Activated CD4-positive, alpha-beta T cell treated with anti-CD3 and anti-CD28 coated beads, Interleukin-2, amount 50 U/mL, for 24 hours (primary cell): ENCODE measurements at places on chromosomes 1 and 21.

GRCh38 chr1:111089638-111090037 is 50.3 kb downstream of the DRAM2 start:
- no peak for DNase-seq

GRCh38 chr1:30782361-30783255 is 25.0 kb upstream of the LAPTM5 start:
- DNase-seq = peak; percentile 71

- no peak for DNase-seq
Observed at GRCh38 chr1:108597041-108597440, 37.1 kb downstream of the EEIG2 start.

DNA sequence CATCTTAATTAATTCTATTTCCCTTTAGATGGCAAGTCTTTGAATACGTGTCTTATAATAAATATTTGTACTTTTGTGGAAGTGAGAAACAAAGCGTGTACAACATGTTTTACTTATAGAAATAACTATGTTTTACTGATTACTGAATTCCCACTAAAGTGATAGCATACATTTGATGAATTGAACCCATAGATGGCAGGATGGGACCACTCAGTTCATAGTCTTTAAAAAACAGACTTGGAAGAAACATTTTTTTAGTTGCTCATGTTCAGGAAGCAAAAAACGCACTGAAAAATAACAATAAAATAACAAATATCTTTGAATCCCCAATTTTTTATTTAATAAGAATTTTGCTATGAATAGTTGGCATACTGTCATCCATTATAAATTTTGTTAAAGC is 507.1 kb upstream of the ZRANB2 start:
- no peak for DNase-seq

- no peak for DNase-seq
Observed at GRCh38 chr1:46256523-46256922, 9.0 kb downstream of the RAD54L start.

DNA sequence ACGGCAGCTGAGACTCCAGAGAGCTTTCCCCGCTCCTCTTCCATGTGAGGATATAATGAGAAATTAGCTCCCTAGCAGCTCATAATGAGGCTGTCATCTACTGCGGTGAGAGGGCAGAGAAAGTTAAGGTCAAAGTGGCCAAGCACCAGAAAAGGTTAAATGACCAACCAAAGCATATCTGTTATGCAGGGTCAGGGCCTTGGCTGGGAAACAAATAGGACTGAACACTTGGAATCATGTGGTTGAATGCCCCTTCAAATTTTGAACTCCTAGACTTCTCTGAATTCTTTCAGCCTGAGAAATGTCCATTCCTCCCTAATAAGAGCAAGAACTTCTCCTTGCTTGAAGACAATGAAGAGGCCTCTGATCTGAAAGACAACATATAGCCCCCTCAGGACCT is 115.9 kb downstream of the TM2D1 start:
- DNase-seq = no peak

DNA sequence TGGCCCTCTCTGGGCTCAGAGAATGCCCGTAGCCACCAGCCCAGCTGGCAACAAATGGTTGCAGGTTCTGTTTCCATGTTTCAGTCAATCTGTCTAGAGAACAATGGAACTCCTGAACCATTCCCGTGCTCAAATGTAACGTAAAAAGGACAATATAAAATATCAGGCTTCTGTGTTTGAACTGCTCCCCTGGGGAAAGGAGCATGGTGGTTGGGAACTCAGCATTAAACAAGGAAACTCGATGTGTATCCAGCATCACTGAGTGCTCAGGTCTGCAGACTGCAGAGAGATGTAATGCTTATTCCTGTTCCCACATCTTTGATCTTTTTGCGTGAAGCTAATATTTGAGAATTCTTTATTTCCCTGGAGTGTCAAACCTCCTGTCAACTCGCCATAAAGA is 326.5 kb downstream of the KIF26B start:
- no peak for DNase-seq

DNA sequence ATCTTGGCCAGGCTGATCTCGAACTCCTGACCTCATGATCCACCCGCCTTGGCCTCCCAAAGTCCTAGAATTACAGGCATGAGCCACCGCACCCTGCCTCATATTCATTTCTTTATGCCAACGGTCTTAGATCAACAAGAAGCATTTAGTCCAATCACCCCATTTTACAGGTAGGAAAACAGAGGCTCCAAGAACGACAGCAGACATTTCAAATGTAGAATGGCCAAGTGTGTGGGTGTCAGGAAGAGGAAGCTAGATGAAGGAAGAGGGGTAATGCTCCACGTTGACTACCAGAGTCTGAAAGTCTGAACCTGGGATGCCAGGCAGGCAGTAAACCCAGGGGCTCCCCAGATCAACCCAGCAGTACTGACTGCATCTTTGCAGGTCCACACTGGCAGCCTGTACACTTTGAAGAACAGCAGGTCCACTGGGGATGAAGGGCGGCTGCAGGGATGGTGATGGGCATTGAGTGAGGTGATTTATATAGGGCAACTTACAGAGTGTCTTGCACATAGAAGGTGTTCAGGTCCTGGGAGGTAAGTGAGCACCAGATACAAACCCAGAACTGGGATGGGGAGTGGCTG is 120.2 kb downstream of the EPHB2 start:
- DNase-seq = no peak

DNA sequence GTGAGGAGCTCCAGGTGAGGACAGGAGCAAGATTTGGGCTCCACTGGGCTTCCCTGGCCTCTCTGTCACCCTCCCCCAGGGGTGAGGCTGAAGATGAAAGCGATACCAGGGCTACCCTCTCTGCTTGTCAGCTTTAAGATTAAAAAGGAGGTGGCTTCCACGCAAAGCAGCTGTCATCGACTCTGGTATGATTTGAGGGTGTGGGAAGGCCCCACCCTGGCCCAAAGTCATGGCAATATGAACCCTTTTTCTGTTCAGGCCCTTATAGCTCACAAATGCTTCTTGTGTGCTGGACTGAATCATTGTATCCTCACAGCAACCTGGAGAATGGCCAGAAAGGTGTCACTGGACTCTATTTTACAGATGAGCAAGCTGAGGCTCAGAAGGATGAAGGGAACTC is 41.6 kb downstream of the NUAK2 start:
- no peak for DNase-seq

DNA sequence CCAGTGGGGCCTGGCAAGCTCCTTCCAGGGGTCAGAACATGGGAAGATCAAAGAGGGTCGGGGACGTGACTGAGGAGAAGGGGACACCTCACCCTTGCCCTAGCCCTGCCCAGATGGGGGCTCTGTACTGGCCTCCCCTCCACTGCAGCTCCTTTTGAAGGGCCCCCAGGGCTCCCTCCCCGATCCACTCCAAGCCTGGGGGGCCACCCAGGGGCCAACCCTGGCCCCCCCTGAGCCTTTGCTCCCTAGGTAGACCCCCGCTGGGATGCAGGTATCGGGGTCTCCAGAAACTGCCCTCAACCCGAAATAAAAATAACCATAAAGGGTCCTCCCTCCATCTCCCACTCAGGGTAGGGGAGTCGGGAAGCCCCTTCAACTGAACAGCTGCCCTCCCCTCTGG is 37.4 kb upstream of the FAM131C start:
- DNase-seq = no peak

GRCh38 chr1:31651089-31651420 is 6.4 kb upstream of the PEF1 start:
- no peak for DNase-seq

DNA sequence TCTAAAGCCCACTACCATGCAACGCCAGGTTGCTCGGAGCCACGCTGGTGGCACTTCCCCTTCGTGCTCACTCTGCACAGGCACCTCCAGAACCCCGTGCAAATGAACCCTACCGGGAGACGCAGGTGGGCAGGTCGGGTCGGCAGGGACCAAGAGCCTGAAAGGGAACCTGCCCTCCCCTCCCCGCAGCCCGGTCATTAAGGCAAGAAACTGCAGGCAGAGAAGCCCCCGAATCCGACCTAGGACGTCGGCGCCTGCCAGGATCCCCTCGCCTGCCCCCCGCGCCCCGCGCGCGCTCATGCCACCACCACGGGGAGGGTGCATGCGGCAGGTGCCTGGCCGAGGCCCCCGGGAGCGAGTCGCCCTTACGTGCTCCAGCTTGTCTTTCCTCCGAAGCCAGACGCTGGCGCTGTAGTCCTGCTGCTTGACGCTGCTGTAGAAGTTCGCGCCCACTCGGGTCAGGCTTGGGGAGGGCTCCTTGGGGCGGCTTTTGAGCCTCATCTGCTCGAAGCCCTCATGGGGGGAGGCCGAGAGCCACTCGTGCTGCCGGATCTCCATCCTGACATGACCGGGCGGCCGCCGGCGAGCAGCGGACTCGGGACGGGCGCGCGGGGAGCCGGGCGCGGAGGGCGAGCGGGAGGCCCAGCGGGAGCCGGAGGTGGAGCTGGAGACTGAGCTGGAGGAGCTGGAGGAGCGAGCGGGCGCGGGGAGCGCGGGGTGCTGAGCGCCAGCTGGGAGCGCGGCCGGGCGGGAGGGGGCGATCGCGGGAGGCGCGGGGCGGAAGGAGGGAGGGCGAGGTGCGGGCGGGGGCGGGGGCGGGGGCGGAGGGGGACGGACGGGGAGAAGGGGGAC is 552 bp downstream of the PLD5 start:
- no peak for DNase-seq

- no peak for DNase-seq
Observed at GRCh38 chr1:213982672-213983492, 4.9 kb upstream of the PROX1 start.

DNA sequence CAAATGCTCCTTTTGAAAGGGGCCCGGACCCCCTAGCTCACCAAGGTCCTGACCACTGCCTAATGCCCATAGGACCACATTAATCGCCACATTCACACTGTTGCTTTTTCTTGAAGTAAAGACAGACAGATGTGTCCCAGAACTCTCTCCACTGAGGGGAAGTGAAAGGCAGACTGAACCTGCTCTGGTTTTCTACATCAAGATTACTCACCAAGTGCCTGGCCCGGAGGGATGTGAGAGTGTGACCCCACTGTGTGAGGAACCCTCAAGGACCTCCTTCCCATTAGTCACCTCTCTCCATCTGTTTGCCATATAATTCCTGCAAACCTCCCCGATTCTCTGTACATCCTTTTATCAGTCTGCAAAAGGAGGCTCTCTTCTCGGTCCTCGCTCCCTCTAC is 381.5 kb downstream of the OMA1 start:
- no peak for DNase-seq

DNA sequence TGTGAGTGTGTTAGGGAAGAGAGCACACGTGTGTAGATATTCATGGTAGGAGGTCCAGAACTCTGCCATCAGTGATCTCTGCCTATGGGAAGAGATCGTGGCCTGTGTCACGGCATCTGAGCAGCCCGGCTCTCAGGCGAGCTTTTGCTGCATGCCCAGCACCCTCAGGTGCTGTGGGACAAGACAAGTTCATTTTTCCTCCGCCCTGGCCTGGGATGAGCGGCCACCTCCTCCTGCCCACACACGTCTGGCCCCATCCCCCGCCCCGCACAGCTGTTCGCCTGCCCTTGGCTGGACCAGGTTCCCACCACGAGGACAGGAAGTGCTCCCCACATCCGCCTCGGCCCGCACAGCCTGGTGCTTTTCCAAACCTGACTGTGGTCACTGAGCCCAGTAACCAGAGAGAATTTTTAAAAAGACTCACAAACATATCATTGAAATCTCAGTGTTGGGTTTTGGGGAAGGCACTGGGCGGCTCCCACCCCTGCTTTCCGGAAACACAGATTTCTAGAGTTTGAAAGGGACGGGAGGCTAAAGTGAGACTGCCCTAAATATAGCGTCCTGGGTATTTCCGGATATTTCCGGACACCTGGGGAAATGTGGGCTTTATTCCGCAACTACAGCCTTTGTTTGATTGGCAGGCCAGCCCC is 18.0 kb downstream of the BMP8A start:
- DNase-seq = no peak

- DNase-seq = no peak
Observed at GRCh38 chr1:212738330-212738729, 38.7 kb upstream of the BATF3 start.

DNA sequence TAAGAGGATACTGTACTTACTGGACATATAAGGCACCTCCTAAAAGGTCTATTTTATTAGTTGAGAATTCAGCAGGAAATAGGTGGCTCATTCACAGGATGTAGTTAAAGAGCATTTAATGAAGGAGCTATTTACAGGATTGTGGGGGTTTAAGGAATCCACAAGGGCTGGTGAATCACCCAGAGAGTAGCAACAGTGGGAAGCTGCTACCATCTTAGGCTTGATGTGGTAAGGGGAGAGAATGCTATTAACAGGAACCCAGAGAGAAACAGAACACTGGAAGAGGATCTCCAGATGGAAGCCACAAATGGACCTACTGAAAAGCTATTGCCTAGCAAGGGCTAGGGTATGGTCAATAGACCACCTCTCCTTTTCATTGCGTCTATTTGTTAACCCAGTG is 52.0 kb upstream of the COL11A1 start:
- no peak for DNase-seq

DNA sequence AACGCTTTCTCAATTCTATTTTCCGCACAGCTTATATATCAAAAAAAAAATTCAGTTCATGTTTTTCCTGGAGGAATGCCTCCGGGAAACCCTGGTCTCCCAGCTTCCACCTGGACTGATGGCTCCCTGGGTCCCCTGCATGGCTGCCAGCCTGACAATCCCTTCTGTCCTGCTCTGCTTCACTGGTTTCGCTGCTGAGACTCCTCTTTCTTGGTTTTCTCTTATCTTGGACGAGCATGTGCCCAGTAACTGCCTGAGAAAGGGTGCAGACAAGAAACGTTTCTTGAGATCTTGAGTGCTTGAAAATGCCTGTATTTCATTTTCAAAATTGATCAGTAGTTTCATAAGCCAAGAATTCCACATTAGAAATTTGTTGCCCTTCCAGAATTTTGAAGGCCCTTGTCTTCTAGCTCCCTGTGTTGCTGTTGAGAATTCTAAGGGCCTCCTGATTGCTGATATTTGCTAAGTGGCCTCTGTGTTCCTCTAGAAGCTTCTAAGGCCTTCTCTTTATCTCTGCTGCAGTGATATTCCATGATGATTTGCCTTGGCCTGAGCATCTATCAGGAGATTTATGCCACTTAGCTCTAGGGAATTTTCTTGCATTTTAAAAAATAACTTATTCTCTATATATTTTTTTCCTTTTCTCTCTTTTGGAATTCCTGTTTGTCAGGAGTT is 44.7 kb downstream of the ETS2 start:
- no peak for DNase-seq

GRCh38 chr1:96362623-96363022 is 359.0 kb upstream of the PTBP2 start:
- DNase-seq = no peak

GRCh38 chr1:189151361-189151760 is 1326.3 kb downstream of the BRINP3 start:
- no peak for DNase-seq

- peak; percentile 11 for DNase-seq
Observed at GRCh38 chr1:58781541-58782177, 2.2 kb downstream of the JUN start.

DNA sequence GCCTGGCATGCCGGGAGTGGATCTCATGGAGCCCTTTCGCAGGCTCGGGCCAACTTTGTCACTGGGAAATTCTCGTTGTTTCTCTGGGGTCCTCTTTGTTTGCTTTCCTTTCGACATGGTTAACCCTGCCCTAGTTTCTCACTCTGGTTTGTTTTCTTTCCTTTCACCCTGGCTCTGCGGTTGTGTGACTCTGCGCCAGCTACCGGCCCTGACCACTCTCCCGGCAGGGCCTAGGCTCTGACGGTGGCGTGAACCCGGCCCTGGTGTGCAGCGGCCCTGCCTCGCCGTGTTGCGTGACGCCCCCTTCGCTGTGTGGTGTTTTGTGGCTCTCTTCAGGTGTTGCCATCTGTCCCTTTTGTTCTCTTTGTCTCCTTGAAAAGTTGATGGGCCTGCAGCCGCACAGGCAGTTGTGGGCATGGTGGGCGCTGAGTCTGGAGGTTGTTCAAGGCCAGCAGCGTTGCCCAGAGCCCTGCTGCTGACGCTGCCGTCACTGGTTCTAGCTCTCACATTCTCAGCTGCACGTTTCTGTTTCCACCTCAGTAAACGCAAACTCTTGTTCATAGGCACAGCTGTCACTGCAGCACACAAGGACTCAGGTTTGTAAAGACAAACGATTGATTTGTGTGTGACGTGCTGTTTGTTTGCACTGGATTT is 64.6 kb upstream of the DIP2A start:
- DNase-seq = no peak
